ENCODE measurements at places on chromosomes 5 and 9.
A peak's percentile ranks its signal among the peaks of the same experiment; 100 is the strongest.

DNA sequence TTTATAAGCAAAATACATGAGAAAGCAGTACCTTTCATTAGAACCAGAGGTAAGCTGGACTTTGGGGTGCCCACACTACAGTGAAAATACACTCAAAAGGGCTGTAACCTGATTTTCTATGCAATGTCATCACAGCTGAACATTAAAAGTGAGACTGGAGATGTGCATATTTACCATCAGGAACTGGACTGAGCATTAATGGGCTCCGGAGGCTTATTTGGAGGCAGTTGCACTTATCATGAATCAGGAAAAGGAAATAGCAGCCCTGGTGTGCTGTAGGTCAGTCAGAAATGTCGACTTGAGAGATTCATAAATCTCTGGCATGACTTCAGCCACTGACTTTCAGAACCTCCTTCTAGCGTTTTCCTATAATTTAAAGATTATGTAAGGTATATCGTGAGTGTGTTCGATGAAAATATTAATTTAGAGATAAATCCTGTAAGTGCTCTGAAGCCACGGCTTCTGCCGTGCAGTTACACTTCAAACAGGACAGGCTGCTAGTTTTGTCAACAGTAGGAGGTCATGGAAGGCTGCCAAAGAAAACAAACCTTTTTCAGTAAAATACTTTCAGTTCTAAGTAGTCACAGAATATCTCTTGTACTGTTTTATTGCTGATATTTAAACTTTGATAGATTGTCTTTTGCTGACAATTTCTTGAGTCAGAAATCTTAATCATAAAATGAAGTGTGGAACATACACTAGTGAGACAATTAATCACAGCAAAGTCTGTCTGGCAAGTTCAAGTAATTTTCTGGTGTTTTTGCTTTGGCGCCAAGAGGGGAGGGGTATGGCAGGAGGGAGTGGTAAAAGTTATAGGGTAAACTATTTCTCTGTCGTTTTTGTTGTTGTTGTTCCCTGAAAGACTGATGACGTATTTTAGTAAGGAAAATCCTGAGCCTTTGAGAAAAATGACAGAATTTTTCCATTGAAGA lies 939.7 kb downstream of the NR2F1-AS1 start:
- peak; percentile 29 for DNase-seq

DNA sequence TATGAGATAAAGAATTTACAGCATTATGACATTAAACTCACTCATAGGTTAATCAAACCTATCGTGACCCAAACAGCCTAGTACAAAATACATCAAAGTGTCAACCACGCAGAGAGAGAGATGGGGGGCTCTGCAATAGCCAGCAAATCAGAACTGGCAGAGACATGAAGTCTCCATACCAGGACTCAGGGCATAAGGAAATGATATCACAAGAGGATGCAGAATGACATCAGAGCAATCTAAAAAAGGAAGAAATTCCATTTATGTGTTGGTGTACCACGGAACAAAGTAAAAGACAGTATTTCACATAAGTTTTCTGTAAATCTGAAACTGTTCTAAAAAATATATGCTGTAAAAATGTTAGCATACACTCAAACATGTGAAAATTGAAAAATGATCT lies 24.6 kb downstream of the BICD2 start:
- no peak for DNase-seq

DNA sequence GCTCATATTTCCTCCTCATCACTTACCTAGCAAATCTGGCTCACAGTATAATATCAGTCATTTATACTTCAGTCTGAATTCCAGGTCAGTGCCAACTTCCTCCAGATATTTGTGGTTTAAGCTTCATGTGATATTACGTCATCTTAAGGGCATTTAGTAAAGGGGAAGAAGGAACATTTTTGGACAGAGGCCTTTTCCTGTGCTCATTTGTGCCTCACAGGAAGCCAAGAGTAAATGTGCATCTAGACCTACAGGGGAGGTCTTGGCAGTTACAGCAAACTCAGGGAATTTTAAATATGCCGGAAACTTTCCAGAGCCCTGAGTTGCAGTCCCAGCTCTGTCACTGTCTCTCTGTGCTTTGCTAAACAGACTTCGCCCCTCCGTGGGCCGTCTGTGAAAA lies 12.3 kb upstream of the KCNIP1 start:
- no peak for DNase-seq

DNA sequence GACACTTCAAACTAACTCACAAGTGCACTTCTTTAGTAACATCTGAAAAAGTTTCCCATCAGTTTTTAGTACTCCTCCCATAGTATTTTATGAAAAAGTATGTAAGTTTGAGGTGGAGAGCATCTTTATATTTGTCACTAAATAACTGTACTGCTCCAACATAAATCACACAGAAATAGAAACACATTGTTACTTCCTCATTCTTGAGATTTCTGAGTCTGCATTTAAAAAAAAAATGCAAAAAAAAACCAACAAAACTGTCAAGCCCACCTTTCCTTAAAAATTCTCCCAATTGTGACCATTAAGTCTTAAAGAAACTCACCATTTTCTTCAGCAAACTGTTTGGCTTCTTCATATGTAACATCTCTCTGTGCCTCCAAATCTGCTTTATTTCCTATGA lies 18.7 kb downstream of the RAB14 start:
- no peak for DNase-seq

GRCh38 chr5:39446231-39446630 lies 21.5 kb upstream of the DAB2 start:
- no peak for DNase-seq

DNA sequence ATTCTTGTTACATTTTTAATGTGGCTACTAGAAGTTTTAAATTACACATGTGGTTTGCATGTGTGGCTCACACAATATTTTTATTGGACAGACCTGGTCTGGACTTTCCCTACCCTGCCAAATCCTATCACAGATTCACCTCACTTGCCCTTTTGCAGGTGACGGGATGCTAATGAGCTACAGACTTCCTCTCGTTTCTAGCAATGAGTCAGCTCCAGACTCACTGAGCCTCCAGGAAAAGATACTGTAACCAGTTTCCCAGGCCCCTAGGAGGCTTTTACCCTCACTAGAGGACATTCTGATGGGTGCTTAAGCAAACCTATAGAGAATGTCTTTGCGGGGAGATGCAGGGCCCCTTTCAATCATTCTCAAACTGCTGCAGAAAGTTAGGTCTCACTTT lies 135.4 kb downstream of the WDR41 start:
- no peak for DNase-seq

DNA sequence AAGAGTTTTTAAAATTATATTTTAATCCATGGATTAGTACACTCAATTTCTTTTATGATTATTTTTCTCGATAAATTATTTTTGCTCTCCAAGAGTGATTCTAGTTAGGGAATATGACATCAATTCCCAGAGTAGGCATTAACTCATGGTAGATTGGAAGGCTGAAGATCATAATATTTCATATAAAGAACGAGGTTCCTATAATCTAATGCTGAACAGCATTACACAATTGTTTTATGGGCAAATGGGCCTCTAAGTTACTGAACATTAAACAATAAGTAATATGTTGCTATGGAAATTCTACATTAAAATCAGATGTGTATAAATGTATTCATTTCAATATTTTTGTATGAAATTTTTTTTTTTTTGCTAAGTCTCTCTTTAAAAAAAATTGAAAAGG lies 140.3 kb downstream of the ZNF608 start:
- DNase-seq = no peak

- DNase-seq = no peak
Measured at GRCh38 chr9:88733651-88734421, 198.9 kb downstream of the NXNL2 start.

DNA sequence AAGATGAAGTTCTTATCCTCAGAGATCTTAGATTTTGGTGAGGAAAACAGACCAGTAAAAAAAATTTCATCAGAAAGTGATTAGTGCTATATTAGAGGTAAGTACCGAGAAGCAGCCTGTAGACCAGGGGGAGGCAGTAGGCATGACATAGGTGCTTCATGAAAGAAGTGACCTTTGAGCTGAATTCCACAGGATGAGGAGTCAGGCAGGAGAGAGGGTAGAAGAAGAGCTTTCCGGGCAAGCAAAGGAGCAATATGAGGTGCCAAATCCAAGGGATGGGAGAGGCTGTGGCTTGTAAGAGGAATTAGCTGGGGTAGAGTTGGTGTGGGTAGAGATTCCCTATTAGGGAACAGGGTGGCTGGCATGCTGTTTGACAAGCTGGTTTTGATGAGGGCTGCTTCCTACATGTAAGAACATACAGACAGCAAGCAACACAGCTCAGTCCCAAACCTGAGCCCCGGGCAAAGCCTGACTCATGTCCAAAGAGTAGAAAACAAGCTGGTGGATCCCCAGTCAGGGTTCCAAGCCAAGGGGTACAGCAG lies 48.4 kb upstream of the PWWP2A start:
- DNase-seq = no peak

- no peak for DNase-seq
Measured at GRCh38 chr5:64691291-64691690, 988 bp downstream of the SHISAL2B start.

GRCh38 chr5:98581112-98581997 lies 192.1 kb upstream of the RGMB start:
- DNase-seq = no peak

DNA sequence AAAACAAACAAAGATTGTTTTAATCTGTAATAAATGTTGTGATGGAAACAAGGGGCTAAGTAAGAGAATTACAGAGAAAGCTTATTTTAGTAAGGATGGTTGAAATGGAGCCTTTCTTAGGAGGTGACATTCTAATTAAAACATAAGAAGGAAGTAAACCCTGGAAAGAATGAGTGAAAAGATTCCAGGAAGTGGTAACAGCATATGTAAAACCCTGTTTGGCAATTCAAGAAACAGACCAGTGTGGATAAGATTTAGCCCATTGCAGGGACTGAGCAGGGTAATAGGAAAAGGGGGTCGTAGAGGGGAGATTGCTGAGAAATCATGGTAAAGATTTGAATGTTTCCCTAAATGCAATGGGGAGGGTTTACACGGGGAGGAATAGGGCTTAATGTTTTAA lies 21.6 kb upstream of the PIP5K1B start:
- DNase-seq = no peak

DNA sequence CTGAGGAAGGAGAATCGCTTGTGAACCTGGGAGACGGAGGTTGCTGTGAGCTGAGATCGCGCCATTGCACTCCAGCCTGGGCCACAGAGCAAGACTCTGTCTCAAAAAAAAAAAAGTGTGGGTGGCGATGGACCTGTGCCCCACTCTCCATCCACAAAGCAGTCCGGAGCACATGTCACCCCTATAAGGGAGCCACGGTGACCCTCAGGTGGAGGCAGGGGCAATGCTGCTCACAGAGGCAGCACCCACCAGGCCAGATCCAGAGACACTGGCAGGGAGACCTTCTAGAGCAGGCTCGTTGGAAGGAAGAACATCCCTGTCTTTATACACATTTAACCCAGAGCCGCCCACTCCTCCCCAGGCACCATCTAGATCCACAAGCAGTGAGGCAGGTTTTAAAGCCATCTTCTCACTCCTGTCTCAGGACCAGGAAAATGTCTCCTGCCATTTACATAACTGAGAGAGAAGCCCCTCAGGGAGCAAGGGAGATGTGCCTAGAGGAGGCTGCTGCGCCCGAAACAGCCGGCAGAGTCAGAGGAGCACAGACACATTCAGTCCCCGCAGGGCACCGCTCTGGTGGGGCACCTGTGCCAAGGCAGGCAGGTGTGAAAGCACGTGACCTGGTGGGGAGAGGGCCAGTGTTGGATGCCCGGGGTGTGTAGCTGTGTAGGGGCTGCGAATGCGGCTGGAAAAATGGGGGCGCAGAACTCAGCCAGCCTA lies 31.6 kb upstream of the ADAMTS2 start:
- no peak for DNase-seq

DNA sequence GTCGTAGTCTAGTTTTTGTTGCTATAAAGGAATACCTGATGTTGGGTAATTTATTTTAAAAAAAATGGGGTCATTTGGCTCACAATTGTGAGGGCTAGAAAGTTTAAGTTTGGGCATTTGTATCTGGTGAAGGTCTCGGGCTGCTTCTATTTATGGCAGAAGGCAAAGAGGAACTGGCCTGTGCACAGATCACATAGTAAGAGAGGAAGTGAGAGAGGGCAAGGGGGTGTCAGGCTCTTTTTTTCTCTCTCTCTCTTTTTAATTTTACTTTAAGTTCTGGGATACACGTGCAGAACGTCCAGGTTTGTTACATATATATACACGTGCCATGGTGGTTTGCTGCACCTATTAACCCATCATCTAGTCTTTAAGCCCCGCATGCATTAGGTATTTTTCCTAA lies 453.3 kb downstream of the DIRAS2 start:
- DNase-seq = no peak

GRCh38 chr9:11086561-11086960 lies 473.8 kb upstream of the PTPRD start:
- DNase-seq = no peak

- DNase-seq = peak; percentile 39
Measured at GRCh38 chr9:134652291-134653225, 11.0 kb downstream of the COL5A1 start.

GRCh38 chr5:79990205-79990597 lies 861 bp downstream of the MTX3 start:
- no peak for DNase-seq

- no peak for DNase-seq
Measured at GRCh38 chr5:143970159-143970558, 158.2 kb downstream of the HMHB1 start.

DNA sequence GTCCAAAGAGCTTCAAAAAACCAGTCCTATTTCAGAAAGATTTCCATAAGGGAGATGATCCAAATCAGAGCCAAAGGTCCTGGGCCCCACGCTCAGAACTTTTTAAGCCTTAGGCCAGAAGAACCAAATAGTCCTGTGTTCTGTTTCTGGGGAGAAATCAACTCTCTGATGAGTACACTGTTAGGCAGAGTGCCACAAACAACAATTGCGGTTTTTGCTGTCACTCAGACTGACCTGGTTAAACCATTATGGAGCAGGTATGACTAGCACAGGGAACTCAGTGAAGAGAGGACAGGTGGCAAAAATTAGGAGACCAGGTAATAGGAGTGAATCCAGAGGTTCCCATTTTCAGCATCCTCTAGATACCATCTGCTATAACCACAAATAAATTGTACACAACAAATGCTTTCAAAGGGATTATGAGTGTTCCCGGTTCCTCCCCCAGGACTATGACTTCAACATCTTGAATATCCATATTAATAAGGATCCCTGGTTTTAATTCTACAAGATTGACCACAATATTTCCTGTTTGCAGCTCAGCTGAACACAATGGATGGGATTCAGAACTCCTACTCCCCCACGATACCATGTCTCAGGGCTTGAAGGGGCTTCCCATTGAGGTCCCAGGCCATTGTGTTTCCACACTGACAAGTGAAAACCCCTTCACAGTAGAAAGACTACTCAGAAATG lies 52.1 kb upstream of the FREM1 start:
- no peak for DNase-seq

DNA sequence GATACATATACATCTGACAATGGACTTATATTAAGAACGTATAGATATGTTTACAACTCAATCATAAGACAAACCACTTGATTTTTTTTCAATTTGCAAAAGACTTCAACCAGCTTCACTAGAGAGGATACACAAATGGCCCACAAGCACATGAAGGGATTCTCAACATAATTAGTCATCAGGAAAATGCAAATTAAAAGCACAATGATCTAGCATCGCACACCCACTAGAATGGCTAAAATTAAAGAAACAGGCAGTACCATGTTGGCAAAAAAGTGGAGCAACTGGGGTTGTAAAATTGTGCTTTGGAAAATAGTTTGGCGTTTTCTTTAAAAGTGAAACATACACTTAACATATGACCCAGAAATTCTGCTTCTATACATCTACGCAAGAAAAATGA lies 80.0 kb upstream of the TRIO start:
- DNase-seq = no peak

- no peak for DNase-seq
Measured at GRCh38 chr5:123783421-123783820, 271.4 kb downstream of the CSNK1G3 start.

- DNase-seq = no peak
Measured at GRCh38 chr5:168691891-168692290, 112.7 kb upstream of the PANK3 start.

All from right lobe of liver (tissue), 6 donors.